ENCODE measurements at places on chromosomes 5 and 9. TPM values are rescaled to one million over a fixed set of nuclear protein-coding genes. Genes with fewer than 3 reads are reported as not detected.

PSAT1 gene
- total RNA-seq = 142 TPM

PCDHB2 gene
- 1.1 TPM for total RNA-seq

LHFPL2 gene
- 32.4 TPM for total RNA-seq

YTHDC2 gene
- total RNA-seq = 21.5 TPM

ACTBL2 gene
- total RNA-seq = under 0.01 TPM

PCDHA11 gene
- total RNA-seq = 0.79 TPM

PDLIM4 gene
- total RNA-seq = 12.9 TPM

DNA sequence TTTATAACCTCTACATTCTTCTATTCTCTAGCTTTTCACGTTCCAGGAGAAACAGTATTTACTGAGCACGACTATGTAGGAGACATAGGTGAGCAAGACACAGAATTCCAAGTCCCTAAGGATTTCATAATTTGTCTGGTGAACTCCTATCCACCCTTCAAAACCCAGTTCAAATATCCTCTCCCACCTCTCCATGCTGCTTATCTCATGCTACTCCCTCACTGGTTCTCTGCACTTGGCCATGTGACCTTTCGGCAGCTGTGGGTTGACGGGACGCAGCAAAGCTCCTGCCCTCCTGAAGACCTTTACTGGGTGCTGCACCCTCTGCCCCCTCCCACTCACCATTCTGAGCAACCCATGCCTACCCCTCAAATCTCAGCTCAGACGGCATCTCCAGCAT lies 173.2 kb downstream of the RGS3 start:
- no peak for DNase-seq

- no peak for DNase-seq
These were observed 10.9 kb downstream of the DNLZ start for GRCh38 chr9:136352682-136353081.

- no peak for DNase-seq
These were observed 47.3 kb upstream of the CDKN2AIPNL start for GRCh38 chr5:134459010-134459403.

- DNase-seq = no peak
These were observed 14.0 kb upstream of the CREBRF start for GRCh38 chr5:173041881-173042762.

GRCh38 chr9:89160806-89161205 lies 17.8 kb downstream of the SHC3 start:
- DNase-seq = no peak

DNA sequence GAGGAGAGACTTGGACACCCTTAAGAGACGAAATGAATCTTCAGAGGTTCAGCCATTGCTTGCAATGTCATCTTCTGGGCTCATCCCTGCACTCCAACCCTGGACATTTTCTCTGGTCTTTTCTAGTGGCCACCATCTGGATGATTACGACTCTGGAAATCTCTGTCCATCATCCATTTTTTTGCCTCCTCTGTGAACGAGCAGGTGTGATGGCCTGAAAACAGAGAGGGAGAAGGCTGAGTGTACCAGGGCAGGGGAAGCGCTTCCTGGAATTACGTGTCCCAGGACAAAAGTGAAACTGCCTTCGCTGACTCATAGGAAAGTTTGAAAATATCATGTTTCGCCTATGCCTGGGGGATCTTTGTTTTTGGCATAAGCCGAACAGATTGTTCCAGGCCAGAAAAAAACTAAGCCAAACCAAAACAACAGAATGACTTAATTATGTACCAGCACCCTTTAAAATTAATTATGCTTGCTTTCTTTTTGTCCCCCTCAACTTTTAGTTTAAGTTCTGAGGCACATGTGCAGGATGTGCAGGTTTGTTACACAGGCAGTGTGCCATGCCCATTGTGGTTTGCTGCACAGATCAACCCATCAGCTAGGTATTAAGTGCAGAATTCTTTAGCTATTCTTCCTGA lies 31.9 kb downstream of the ANKRD33B start:
- peak; percentile 98 for DNase-seq

GRCh38 chr5:17343675-17344074 lies 126.2 kb downstream of the BASP1 start:
- peak; percentile 94 for DNase-seq

GRCh38 chr9:116070256-116070914 lies 83.2 kb upstream of the PAPPA start:
- no peak for DNase-seq

DNA sequence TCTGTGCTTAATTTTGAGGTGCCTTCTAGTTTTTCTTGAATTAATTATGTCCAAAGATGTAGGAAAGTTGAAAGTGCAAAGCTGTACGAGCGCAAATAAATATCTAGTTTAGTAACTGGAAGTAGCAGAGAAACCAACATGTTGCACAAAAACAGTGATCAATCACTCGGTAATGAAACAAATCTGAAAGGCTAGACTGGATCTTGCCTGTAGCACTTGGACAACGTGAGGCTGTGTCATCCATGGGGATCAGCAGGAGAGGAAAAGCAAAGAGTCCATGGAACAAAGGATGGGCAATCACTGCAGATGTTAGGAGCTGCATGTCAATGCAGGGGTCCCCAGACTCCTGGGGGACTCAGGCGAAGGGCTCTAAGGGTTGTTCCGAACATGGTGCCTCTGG lies 424.2 kb downstream of the IRX1 start:
- DNase-seq = no peak

GRCh38 chr5:124644138-124644537 lies 102.3 kb downstream of the ZNF608 start:
- peak; percentile 39 for DNase-seq

GRCh38 chr5:170181902-170182301 lies 50.9 kb upstream of the C5orf58 start:
- no peak for DNase-seq

GRCh38 chr5:120507197-120507596 lies 43.1 kb downstream of the PRR16 start:
- DNase-seq = no peak

DNA sequence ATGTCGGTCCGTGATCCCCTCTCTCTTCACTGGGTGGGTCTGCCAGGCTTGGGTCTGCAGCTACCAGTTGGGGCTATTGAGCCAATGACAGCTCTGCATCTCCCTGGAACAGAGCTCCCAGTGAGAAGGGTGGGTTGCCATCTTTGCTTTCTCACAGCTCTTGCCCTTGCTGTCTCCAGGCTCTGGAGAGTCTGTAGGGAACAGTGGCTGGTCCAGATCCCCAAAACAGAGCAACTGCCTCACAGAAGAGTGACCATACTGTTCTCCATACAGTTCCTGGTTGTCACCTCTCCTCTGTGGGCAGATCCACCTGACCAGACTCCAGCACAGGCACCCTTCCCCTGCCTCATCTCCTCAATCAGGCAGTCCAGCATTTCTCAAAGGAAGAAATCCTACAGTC lies 5.2 kb upstream of the IFNA17 start:
- DNase-seq = no peak

GRCh38 chr5:111685969-111686368 lies 71.0 kb downstream of the NREP start:
- no peak for DNase-seq

- DNase-seq = no peak
These were observed 36.5 kb downstream of the HABP4 start for GRCh38 chr9:96486386-96487028.

GRCh38 chr5:171863935-171864334 lies 78.3 kb downstream of the SMIM23 start:
- peak; percentile 56 for DNase-seq

GRCh38 chr5:119630752-119631440 lies 1.5 kb downstream of the FAM170A start:
- no peak for DNase-seq

- no peak for DNase-seq
These were observed 33.0 kb downstream of the PPARGC1B start for GRCh38 chr5:149762958-149763630.

GRCh38 chr5:62680121-62680520 lies 101.5 kb downstream of the LRRC70 start:
- no peak for DNase-seq

- no peak for DNase-seq
These were observed 1564.4 kb downstream of the EFNA5 start for GRCh38 chr5:106106384-106106783.

DNA sequence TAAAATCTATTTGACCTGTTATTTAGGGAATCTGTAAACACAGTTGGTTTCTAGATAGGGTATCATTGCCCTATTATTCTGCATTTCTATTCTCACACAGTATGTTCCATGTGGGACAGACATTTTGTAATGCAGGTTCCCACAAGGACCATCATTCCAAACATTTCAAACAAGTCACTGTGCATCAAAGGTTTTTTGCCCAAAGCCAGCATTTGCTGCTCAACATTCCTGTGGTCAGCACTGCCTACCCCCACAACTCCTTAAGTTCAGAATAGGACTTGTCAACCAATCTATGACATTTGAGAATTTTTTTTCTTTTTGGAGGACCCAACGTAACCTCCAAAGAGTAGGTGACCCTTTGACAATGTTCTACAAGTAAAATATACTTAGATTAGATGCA lies 95.7 kb downstream of the LPAR1 start:
- no peak for DNase-seq

DNA sequence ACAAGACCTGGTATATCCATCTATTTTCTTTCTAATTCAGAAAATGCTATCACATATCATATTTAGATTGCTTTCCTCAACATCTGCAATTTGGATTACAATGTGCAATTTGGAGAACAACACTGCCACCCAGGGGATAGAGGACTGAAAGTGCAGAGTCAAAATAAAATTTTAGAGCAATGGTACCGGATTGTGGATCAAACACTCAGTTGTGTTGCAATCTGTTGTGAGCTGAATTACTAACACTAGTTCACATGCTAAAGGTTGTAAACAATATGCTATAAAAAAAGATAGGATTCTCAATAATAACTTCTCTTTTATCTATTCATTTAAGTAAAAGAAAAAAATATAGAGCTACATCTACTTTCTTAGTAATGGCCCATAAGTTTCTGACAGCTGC lies 11.9 kb upstream of the SRFBP1 start:
- DNase-seq = peak; percentile 58

- no peak for DNase-seq
These were observed 3.7 kb upstream of the SURF6 start for GRCh38 chr9:133339641-133340040.

DNA sequence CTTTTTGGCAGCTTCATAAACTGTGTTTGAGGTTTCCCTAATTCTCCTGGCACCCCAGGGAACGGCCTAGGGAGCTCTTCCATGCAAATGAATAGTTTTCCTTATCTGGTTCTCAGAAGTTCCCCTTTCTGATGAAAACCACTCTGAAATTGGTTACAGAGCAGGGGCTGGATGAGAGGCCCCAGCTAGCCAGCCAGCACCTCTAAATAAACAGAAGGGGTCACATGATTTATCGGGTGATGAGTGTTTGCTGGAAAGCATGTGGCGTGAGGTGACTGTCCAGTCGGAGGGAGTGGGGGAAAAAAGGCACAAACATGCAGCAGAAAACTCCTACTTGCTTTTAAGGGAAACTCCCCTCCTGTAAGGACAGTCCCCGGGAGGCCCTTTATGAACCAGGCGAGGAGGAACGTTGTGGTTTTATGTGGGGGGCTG lies 261.2 kb upstream of the ANKRD55 start:
- DNase-seq = no peak

GRCh38 chr5:34015120-34015822 lies 7.4 kb upstream of the AMACR start:
- no peak for DNase-seq

- DNase-seq = no peak
These were observed 314.8 kb downstream of the PRELID2 start for GRCh38 chr5:145520335-145520734.

DNA sequence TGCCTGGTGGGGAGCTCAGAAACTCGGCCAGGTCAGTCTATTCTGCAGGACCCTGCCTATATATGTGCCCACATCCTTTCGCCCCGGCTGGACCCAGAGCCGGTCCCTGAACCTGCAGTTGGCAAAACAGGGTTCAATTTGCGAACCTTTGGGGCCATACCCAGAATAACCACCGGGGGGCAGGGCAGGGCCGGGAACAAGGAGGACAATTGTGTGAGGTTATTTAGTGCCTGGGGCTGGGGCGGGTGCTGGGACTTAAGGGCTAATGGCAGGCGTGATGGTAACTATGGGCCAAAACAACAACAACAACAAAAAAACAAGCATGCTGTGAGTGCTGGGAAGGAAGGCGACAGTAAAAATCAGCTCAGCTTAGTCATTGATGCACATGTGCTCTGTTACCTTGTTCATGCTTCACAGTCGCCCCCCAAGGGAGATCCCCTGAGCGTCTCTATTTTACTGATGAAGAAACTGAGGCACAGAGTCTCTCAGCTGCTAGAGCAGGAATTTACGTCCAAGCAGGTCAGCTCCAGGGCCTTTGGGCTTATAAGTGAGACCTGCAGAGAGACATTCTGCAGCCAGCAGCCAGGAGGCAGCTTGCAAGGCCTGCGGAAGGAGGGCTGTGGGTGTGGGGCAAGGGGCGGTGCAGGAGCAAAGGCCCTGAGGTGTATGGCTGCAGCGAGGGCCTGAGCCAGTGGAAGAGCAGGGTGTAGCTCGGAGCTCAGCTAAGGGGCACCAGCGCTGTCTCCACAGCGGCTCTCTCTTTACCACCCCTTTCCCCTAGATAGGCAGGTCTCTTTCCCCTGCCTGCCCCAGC lies 106.0 kb downstream of the PHF2 start:
- peak; percentile 28 for DNase-seq

GRCh38 chr9:1429297-1429696 lies 379.1 kb downstream of the DMRT2 start:
- peak; percentile 46 for DNase-seq

Data from bronchial epithelial cell (primary cell).